ENCODE measurements at places on chromosomes 6 and 20.
A peak's percentile ranks its signal among the peaks of the same experiment; 100 is the strongest.

DNA sequence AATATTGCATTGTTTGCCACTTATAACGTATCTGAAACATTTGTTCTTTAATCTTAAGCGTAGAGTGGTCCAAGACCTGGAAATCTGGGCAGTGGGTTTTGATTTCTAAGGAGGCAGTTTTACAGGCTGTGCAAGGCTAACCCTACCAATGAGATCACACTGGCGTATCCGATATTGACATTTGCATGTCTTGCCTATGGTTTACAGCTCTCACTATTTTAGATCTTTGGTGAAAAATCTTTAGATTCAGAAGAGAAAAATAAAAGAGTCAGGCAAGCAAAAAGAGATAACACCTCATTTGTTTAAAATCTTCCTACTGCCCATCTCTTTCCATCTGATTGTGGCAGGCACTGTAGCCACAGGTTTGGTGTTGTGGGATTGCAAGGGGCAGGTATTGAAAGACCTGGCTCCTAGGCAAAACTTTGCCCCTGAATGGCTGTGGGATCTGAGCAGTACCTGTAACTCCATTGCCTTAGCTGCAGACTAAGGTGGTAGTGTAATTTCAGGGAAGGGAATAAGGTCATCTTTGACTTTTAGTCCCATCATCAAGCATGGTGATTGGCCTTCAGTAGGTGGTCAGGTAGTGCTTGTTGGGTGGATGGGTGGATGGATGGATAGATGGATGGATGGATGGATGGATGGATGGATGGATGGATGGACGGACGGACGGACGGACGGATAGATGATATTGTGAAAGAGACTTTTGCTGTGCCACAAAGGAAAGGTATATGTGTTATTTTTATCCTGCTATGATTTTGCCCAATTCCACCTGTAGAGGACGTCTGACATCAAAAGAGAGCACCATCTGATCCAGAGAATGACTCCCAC is 1.9 kb downstream of the TNFAIP3 start:
- no peak for DNase-seq

DNA sequence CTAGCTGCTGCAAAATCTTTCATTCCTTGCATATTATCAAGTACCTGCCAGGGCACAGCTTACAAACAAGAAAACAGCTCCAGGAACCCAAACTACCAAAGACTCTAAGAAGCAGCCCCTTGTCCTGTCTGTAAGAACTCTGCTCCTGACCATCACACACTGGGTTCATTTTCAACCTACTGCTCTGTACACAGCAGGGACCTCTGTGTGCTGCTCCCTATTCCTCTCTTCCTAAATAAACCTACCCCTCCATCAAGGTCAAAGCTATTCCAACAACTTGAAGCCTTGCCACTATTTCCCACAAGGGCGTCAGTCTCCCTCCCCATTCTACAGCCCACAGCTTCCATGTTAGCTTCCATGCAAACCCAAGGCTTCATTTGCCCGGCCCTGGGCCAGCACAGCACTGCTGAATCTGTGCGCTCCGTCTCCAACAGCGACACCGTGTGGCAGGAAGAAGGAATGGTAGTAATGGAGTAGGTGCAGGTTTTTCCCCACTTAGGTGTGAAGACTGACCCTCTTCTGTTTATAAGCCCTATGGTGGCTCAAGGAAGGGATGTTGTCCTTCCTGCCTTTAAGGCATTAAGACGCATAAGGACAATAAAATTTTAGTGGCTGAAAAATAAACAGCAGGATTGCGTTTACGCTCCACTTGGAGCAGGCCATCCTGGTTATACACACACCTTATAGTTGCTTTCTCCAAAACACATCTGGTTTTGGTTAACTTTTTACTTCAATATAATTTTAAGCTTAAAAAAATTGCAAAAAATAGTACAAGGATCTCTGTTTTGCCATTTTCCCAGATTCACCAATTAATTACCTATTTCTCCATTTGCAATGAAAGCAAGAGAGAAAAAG is 115.2 kb upstream of the NXT1 start:
- DNase-seq: no peak

DNA sequence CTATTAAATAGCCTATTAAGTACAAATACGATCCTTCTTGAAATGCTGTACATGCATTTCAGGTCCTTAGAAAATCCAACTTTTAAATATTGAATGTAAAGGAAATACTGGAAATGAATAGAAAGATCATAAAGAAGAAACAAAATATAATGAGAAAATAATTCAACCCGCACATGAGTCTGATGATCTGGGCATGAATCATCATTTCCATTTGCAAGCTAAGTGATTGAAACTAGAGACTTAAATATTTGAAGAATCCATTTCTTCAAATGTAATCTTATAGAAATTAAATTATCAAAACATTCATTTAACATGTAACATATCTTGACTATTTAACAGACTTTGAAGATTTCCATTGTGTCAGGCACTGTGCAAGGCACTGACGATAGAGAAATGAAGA is 977.0 kb downstream of the TFAP2A start:
- DNase-seq: no peak

DNA sequence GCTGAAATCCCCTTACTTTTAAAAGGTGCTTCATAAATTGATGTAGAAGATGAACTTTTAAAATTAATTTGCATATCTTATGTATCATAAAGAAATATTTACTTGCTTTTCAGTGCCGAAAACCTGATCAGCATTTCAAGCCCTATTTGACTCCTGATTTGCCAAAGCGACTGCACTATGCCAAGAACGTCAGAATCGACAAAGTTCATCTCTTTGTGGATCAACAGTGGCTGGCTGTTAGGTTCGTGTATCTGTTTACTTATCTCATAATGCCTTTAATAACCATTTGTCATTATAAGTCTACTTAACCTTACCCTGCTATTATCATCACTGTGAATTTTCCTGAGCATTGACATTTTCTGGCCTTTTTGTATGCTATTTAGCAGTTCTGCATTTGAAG is 7.8 kb downstream of the OR2A4 start:
- DNase-seq: no peak

DNA sequence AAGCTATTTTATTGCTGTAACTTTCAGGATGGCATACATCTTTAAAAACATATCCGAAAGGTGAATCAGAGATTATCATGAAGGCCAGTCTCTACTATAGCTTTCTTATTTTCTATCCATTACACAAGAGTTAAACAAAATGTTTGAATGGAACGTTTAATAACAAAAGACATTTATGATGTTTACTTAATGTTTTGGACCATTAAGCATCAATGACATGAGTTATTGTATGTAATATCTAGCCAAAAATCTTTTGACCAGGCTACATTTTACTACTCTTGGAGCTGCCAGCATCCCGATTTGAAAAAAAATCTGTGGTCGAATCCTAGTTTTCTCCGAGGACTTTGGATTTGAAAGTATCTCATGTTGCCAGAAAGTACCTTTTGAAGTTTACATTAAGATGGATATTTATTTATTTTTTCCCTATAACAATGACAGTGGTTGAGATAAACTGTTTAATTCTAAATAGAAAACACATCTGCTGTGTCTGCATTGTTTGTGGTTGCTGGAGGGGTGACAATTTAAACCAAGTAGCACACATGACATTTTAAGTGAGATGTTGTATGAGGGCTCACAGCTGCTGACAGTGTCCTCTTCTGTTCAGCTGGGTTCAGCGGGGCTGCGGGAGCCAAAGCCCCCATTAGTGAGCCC is 293.7 kb upstream of the TCF21 start:
- DNase-seq: peak; percentile 68

DNA sequence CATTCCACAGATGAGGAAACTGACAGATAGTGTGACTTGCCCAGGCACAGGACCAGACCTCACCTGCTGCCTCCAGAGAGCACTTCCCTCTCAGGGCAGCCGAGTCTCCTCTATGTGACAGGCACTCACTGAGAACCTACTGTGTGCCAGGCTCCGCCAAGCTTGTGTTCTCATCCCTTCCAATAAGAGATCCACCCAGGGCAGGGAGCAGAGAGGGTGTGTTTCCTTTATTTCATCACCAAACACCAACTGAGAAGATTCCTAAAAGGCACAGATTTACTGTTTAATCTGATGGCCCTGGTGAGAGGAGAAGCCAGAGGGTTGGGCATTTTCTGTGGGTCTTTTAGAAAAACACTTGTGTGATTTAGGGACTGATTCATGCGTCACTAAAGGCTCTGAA is 20.5 kb downstream of the SIRPA start:
- DNase-seq: no peak

GRCh38 chr6:33445119-33445603 is 9.2 kb upstream of the ZBTB9 start:
- no peak for DNase-seq

- DNase-seq: no peak
Measured at GRCh38 chr6:109008537-109009235, 86.0 kb downstream of the SESN1 start.

GRCh38 chr6:151032034-151032433 is 166.5 kb downstream of the MTHFD1L start:
- no peak for DNase-seq

- DNase-seq: no peak
Measured at GRCh38 chr20:44019638-44020335, 105.1 kb downstream of the TOX2 start.

- DNase-seq: no peak
Measured at GRCh38 chr6:54426995-54427394, 118.8 kb downstream of the TINAG start.

GRCh38 chr6:31687321-31687720 is 6.5 kb upstream of the LY6G5C start:
- DNase-seq: no peak

GRCh38 chr6:166046226-166046625 is 121.4 kb downstream of the TBXT start:
- no peak for DNase-seq

- no peak for DNase-seq
Measured at GRCh38 chr6:12381587-12381986, 91.4 kb downstream of the EDN1 start.
